ENCODE measurements at places on chromosomes 11 and 22.

DNA sequence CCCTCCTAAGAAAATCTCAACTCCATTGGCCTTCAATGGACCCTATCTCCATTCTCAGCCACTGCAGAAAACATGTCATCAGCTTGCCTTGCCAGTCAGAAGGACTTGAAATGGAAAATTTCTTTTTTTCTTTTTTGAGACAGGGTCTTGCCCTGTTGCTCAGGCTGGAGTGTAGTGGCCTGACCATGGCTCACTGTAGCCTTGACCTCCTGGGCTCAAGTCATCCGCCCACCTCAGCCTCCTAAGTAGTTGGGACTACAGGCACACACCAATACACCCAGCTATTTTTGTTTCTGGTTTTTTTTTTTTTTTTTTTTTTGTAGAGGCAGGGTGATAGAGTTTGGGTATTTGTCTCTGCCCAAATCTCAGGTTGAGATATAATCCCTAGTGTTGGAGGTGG is 29.0 kb downstream of the AGBL2 start:
- no peak for DNase-seq

- no peak for DNase-seq
Observed at GRCh38 chr22:44325718-44326490, 13.2 kb upstream of the SHISAL1 start.

DNA sequence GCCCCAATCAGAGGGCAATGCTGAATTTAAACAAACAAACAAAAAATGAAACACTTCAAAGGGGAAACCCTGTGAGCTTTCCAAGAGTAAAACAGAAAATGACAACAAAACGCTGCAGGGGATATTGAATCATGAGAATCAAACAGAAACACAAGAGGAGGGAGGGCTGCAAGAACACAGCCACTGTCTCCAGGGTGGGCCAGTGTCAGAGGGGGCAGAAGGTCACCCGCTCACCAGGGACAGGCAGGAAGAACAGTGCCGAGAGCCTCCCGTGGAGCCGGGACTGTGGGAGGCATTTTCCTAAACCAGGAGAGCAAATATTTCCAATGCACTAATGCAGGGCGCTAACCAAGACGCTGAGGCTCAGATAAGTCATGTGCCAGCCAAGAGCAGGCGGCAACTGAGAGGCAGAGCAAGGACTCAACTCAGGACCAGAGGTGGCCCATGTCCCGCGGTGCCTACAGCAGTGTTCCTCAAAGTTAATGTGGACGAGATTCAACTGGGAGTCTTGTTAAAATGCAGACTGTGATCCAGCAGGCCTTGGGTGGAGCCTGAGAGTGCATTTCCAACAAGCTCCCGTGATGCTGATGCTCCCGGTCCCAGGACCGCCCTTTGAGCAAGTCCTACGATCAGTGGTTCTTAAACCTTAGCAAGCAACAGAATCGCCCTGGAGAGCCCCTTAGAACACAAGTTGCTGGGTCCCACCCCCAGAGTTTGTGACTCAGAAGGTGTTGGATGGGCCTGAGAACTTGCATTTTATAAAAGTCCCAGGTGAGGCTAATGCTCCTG is 197.2 kb downstream of the TENM4 start:
- no peak for DNase-seq

GRCh38 chr22:23038334-23038642 is 32.0 kb upstream of the GNAZ start:
- DNase-seq = no peak

DNA sequence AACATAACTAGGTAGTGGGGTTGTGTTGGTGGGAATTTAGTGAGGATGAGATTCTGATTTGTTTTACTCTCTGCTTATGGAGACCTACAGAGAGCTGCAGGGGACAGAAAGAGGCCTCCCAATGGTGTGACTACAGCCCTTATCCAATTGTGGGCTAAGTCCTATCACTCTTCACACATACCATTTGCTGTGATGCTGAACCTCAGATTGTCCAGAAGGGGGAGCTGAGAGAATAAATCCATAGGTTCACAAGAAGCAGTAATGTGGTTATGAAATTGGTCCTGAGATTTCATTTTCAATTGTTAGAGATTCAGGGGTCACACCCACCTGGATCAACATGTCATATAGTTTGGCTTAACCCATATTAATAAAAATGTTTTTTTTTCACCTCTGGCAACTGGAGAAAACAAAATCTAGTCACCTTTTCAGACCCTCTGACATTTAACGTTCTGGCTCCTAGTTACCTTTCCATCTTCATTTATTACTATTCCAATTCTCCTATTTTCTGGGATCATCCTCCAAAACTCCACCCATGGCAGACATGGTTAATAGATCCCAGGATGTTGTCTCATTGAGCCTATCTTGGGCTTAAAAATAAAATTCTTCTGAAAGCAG is 53.3 kb upstream of the PTPN5 start:
- DNase-seq = peak; percentile 7

DNA sequence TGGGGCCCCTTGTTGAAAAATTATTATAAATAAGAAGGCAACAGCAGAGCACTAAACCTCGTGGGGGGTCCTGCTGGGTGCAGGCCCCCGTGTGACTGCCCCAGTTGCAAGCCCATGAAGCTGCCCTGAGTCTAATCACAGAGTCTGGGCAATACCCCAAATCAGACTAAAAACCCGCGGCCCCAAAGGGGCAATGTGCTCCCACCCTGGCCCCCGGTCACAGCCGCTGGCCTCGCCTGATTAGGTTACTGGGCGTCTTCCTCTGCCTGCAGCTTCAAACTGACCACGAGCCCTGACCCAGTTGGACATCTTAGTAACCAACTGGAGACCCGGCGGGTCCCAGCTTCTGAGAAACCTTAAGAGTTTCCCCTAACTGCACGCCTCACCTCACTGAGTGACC is 1.6 kb downstream of the CXCR5 start:
- no peak for DNase-seq

DNA sequence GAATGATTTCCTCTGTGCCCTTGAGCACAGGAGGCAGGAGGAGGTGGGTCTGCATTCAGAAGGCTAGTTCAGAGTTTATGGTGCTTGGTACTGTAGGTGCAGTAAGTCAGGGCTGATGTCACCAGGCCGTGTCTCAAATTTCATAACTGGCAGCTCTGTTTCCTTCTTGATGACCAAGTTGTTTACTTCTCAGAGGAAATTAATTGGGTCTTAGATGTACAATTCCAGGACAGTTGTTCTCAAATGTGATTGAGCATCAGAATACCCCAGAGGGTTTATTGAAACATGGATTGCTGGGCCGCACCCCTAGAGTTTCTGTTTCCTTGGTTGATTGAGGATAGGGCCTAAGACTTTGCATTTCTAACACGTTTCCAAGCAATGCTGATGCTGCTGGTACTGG is 6.2 kb downstream of the AMOTL1 start:
- no peak for DNase-seq

GRCh38 chr11:66188580-66188979 is 79.9 kb upstream of the RAB1B start:
- DNase-seq = no peak

GRCh38 chr11:107468596-107468995 is 11.0 kb upstream of the CWF19L2 start:
- DNase-seq = no peak

DNA sequence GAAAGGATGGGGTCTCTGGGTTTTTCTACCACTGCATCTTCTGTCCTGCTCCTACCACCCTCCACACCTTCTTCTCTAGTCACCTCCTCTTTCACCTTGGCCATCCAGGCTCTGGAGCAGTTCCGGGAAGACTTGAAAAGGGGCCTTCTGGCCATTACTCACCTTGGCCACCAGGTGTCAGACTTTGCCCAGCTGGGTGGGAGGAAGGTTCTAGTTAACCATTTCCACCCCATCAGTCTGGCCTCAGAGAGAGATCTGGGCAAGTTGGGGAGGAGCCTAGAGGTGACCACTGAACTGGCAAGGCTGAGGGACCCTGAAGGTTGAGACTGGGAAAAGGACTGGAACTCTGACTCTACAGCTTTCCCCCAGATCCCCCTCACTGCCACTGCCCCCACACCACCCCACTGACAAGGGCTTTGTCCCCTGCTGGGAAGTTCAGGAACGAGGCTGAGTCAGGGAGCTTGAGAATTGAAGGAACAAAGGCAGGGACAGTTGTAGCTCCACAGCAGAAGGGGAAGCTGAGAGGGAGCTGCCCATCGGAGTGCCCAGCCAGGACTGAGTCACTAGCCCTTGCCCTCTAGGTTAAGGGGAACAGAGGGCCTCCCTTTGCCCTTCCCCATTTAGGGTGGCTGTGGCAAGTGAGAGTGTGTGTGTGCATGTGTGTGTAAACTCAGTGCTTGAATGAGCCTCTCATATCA is 3.7 kb upstream of the POLD4 start:
- DNase-seq = peak; percentile 70

DNA sequence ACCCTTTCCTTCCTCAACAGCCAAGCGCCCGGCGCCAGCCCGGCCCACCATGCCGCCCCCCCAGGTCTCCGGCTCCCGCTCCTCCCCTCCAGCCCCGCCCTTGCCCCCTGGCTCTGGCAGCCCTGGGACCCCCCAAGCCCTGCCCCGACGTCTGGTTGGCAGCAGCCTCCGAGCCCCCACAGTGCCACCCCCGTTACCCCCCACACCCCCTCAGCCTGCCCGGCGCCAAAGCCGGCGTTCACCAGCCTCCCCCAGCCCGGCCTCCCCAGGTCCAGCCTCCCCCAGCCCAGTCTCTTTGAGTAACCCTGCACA is 3.3 kb upstream of the PDXP start:
- DNase-seq = no peak
